Progenitor cell of endocrine pancreas (in vitro differentiated cells): ENCODE measurements at places on chromosomes 3 and 15. TPM values are rescaled to one million over a fixed set of nuclear protein-coding genes. Genes with fewer than 3 reads are reported as not detected.

GRCh38 chr15:64507293-64507802 is 47.0 kb downstream of the ZNF609 start:
- no peaks in the 10 kb centered on the region for H3K27me3 ChIP-seq
- H3K27ac ChIP-seq = peak overlapping the region; percentile 79
- no peak overlapping the region for H3K4me3 ChIP-seq
- peaks cover 2% of the 10 kb centered on the region for H3K36me3 ChIP-seq

GOLGA8N gene
- 0.69 and 1.1 TPM in 2 replicates for total RNA-seq

- no peak for DNase-seq
- no peaks in the 10 kb centered on the region for H3K36me3 ChIP-seq
- H3K27me3 ChIP-seq = no peaks in the 10 kb centered on the region
- no peak overlapping the region for H3K27ac ChIP-seq
- H3K4me1 ChIP-seq = peaks cover 4% of the 10 kb centered on the region
These were observed 1207.6 kb downstream of the OTOL1 start for GRCh38 chr3:162704238-162704637.

NMNAT3 gene
- total RNA-seq = 3.5 and 4.5 TPM in 2 replicates

DNA sequence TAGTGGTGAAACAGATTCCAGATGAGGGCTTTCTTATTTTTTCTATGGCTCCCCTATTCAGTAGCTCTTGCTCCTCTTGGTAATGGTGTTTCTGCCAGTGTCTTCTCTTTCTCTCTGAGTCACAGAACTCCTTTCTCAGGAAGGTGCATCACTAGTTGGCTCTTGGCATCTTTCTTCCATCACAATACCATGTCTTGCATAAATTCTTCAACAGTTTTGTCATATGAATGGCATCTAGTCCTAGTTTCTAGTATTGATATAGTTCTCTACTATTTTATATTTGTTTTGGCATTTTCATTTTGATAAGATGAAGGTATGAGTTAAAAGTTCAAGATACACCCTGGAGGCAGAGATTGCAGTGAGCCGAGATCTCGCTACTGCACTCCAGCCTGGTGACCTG is 51.0 kb downstream of the REC114 start:
- no peaks in the 10 kb centered on the region for H3K4me1 ChIP-seq
- DNase-seq = no peak
- no peaks in the 10 kb centered on the region for H3K36me3 ChIP-seq
- H3K4me3 ChIP-seq = no peak overlapping the region
- H3K27ac ChIP-seq = no peak overlapping the region
- H3K27me3 ChIP-seq = peaks cover 9% of the 10 kb centered on the region

- no peaks in the 10 kb centered on the region for H3K27me3 ChIP-seq
- DNase-seq = no peak
- H3K4me1 ChIP-seq = peaks cover 8% of the 10 kb centered on the region
- H3K27ac ChIP-seq = no peak overlapping the region
- H3K36me3 ChIP-seq = peaks cover 41% of the 10 kb centered on the region
- no peak overlapping the region for H3K4me3 ChIP-seq
These were observed 70.4 kb upstream of the CRTC3 start for GRCh38 chr15:90459368-90459767.

- peaks cover 4% of the 10 kb centered on the region for H3K36me3 ChIP-seq
- DNase-seq = no peak
- H3K27me3 ChIP-seq = no peaks in the 10 kb centered on the region
- H3K4me1 ChIP-seq = peaks cover 6% of the 10 kb centered on the region
These were observed 54.7 kb downstream of the ZNF280D start for GRCh38 chr15:56678571-56678970.

ITPKA gene
- 0.89 and 1.0 TPM in 2 replicates for total RNA-seq

DNA sequence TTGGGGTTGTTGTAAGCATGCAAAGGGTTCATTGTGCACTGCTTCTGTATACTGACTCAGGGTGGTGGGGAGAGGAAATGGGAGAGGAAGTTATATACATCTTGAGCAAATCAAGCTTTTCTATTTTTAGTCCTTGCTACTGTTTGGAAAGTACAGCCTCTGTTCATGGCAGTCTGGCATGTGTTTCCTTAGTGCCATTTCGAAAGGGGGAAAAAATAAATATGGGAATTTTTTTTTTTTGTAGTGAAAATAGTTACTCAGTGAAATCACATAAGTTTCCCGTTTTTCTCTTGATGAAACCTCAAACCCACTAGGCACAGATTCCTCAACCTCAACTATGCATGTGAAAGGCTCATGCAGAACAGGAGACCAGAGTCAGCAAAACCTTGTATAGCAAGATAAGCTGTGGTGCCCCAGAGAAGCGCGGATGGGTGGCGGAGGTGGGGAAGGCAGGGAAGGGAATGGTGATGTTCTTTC is 353.3 kb downstream of the LPP start:
- DNase-seq = no peak
- H3K4me3 ChIP-seq = no peak overlapping the region
- peaks cover 5% of the 10 kb centered on the region for H3K4me1 ChIP-seq
- peaks cover 14% of the 10 kb centered on the region for H3K36me3 ChIP-seq
- no peak overlapping the region for H3K27ac ChIP-seq

EIF4G1 gene
- 333 and 341 TPM in 2 replicates for total RNA-seq

TM2D3 gene
- total RNA-seq = 49.3 and 49.5 TPM in 2 replicates

DNA sequence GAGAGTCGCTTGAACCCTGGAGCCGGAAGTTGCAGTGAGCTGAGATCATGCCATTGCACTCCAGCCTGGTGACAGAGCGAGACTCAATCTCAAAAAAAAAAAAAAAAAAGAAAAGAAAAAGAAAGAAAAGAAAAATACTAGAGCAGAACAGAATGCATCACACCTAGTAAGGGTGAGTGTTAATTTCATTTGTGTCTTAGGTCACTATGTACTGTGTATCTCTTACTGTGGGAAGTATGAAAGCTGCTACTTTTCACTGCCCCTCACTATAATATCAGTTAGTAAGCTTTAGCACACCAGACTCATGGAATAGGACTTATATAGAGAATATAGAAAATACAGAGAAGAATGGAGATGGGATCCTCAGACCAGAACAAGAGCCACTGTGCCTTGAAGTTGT is 45.9 kb upstream of the RASA2 start:
- H3K27me3 ChIP-seq = no peaks in the 10 kb centered on the region
- DNase-seq = no peak
- peaks cover 21% of the 10 kb centered on the region for H3K36me3 ChIP-seq
- peaks cover 18% of the 10 kb centered on the region for H3K4me1 ChIP-seq
- H3K27ac ChIP-seq = peak overlapping the region; percentile 57

DNA sequence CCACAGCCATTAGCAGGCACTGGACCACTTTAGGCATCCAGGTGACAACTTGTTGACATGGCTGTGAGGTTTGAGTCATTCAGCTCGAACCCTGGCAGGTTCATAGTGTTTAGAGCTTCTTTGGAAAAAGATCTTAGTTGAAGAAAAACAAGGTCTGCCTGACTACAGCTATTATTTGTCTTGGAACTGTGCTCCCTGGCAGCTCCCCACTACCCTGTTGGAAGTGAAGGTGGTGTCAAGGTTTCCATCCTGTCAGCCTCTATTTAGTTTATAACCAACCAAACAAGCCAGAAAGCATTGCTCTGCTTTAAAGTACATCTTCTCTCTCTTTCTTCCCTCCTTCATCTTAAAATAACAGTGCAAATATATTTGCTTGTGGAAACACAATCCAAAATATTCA is 56.8 kb downstream of the KAT2B start:
- no peak overlapping the region for H3K4me3 ChIP-seq
- H3K27ac ChIP-seq = no peak overlapping the region
- peaks cover 2% of the 10 kb centered on the region for H3K36me3 ChIP-seq
- H3K4me1 ChIP-seq = no peaks in the 10 kb centered on the region
- DNase-seq = no peak
- H3K27me3 ChIP-seq = no peaks in the 10 kb centered on the region

DNA sequence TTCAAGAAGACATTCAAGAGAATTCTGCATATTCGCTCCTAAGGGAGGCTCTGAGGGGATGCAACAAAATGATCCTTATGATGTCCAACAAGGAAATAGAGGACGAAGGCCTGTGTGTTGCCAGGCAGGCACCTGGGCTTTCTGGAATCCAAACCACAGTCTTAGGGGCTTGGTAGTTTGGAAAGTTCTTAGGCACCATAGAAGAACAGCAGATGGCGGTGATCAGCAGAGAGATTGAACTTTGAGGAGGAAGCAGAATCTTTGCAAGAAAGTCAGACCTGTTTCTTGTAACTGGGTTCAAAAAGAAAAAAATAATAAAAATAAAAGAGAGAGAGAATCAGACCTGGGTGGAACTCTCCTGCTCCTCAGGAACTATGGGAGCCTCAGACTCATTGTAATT is 11.7 kb upstream of the ATG7 start:
- H3K27me3 ChIP-seq = peaks cover 24% of the 10 kb centered on the region
- no peaks in the 10 kb centered on the region for H3K4me1 ChIP-seq
- DNase-seq = no peak
- H3K27ac ChIP-seq = no peak overlapping the region
- H3K4me3 ChIP-seq = no peak overlapping the region

- DNase-seq = no peak
- no peaks in the 10 kb centered on the region for H3K27me3 ChIP-seq
- H3K4me1 ChIP-seq = peaks cover 18% of the 10 kb centered on the region
These were observed 528 bp upstream of the TATDN2 start for GRCh38 chr3:10247679-10248183.

RAB43 gene
- 23.8 and 24.3 TPM in 2 replicates for total RNA-seq

GRCh38 chr3:126677862-126678503 is 23.1 kb upstream of the TXNRD3 start:
- no peak overlapping the region for H3K27ac ChIP-seq
- no peak for DNase-seq
- H3K4me1 ChIP-seq = no peaks in the 10 kb centered on the region
- no peaks in the 10 kb centered on the region for H3K36me3 ChIP-seq
- no peak overlapping the region for H3K4me3 ChIP-seq

FBXL22 gene
- total RNA-seq = 0.29 and 0.31 TPM in 2 replicates

DNA sequence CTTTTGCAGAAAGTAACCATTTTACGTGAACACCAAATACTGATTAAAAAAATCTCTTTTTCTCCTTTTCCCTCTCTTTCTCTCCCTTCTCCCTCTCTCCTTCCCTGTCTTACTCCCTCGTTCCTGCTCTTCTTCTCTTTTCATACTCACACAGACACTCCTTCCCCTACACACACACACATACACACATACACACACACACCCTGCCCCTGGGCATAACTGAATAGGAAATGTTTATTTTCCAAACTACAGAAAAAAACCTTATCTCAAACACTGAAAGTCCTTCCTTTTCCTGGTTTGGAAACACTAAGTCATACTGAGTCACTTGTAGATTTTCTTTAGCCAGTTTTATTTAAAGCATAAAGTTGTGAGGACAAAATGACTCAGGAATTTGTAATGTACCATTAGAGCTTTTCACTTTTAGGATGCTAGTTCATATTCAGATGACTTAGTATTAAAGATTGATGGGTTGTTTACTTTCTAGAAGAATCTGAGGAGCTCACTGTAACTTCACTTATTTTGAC is 62.4 kb downstream of the MBNL1 start:
- H3K4me3 ChIP-seq = no peak overlapping the region
- peaks cover 3% of the 10 kb centered on the region for H3K36me3 ChIP-seq
- no peak for DNase-seq
- peaks cover 14% of the 10 kb centered on the region for H3K4me1 ChIP-seq
- H3K27ac ChIP-seq = peak overlapping the region; percentile 22
- no peaks in the 10 kb centered on the region for H3K27me3 ChIP-seq

ATP10A gene
- total RNA-seq = 0.07 and 0.16 TPM in 2 replicates

DNA sequence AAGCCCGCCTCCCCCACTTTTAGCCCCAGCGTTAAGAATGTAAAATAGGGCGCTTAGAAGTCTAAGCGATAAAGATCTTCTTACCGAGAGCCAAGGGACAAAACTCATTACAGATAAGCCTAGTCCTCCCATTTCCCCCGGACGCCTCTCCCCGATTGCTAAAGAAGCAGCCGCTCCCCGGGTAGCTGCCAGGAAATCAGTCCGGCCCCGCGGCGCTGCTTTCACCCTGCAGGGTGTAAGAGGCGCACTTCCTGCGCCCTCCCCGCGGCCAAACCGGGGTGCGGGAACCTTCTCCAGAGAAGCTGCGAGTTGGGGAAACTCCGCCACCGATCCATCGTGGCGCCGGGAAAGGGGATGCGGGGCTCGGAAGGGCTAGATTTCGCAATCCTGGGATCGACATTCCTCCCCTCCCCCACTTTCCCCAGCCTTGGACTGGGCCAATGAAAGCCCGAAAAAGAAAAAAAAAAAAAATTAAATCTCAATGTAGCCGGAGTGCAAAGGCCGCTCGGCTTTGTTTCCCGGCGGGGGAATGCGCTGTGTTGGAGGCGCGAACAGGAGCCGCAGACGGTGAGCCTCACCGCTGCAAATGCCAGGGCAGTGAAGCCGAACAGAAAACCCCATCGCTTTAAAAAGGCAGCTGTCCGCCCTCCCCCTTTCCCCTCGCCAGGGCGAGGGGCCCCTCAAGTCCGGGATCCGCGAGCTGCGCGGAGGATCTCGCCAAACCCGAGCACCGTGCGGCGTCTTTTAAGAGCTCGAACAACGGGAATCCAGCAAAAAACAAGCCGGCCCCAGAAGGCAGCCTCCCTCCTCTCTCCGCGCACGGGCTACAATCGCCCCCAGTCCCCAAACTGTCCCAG is 626 bp upstream of the PTPRG start:
- H3K27me3 ChIP-seq = peaks cover 7% of the 10 kb centered on the region
- H3K4me3 ChIP-seq = peak overlapping the region; percentile 96
- no peaks in the 10 kb centered on the region for H3K36me3 ChIP-seq
- peaks cover 11% of the 10 kb centered on the region for H3K4me1 ChIP-seq
- H3K27ac ChIP-seq = peak overlapping the region; percentile 98

NEDD4 gene
- 12.3 and 14.2 TPM in 2 replicates for total RNA-seq

GOLGA6L10 gene
- total RNA-seq = 8.7 and 9.5 TPM in 2 replicates

- H3K4me3 ChIP-seq = no peak overlapping the region
- H3K27ac ChIP-seq = no peak overlapping the region
- no peaks in the 10 kb centered on the region for H3K27me3 ChIP-seq
- H3K36me3 ChIP-seq = no peaks in the 10 kb centered on the region
These were observed 137.6 kb downstream of the IMPG2 start for GRCh38 chr3:101182734-101183133.

CDC25A gene
- total RNA-seq = 20.5 and 24.5 TPM in 2 replicates

DNA sequence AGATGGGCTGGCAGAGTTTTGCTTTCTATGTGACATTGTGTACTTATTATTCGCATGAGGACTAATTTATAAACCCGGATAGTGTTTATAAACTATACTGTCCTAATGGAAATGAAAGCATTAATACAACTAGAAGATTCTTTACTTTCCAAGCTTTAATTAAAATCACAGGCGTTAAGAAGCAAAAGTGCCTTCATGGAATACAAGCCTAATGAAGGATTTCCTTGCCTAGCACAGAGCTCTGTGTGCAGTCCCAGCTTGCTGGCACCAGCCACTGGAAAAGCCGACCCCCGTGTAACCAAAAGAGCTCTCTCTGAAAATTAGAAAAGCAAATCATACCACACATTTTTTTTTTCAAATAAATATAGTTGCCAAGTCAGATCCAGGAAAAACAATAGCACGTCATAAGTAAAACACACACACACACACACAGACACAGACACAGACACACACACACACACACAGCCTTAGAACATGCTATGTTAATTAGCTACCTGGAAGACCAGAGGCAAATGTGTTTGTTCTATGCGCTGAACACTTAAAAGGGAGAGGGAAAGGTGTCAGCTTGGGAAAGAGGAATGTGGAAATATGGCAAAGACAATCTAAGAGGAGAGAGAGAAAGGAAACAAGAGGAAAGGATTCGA is 1084.2 kb downstream of the TUSC7 start:
- H3K4me3 ChIP-seq = no peak overlapping the region
- H3K36me3 ChIP-seq = no peaks in the 10 kb centered on the region
- H3K4me1 ChIP-seq = peaks cover 6% of the 10 kb centered on the region

GRAMD2A gene
- 4.0 and 5.0 TPM in 2 replicates for total RNA-seq

GRCh38 chr3:155079746-155080487 is at the start of gene MME:
TSS of gene MME (plus strand) at chr3:155080319. CDS start at chr3:155084168, 3,849 bp downstream.
- H3K4me3 ChIP-seq = peak within 1 kb of the TSS; percentile 70
- no peaks in the 10 kb centered on the region for H3K36me3 ChIP-seq
- DNase-seq = peak; percentile 34
- H3K27ac ChIP-seq = no peak within 1 kb of the TSS
